ENCODE measurements at places on chromosomes 2 and 18.

DNA sequence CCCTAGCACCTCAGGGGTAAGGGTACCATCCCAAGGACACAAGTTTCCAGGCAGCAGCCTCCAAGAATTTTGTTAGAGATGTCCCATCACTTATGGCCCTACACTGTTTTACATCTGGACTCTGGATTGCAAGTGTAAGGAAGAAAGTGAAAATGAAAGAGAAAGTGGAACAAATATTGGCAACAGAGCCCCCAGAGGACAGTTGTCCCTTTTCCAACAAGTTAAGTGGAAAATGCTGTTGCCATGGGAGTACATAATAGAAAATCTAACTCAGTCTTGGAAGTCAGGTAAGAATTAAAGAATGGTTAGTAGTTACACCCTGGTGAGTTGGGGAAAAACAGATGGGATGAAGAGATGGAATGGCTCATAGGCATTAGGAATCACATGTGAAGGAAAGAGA is 50.6 kb downstream of the TTC21B start:
- DNase-seq: no peak

- DNase-seq: no peak
Measured at GRCh38 chr18:52971097-52971496, 631.1 kb downstream of the DCC start.

- DNase-seq: no peak
Measured at GRCh38 chr18:31149351-31149750, 13.3 kb downstream of the DSC1 start.

GRCh38 chr2:159133797-159134196 is 152.7 kb downstream of the WDSUB1 start:
- no peak for DNase-seq

- no peak for DNase-seq
Measured at GRCh38 chr2:229930656-229931055, 8.4 kb downstream of the FBXO36 start.

GRCh38 chr2:60364491-60364890 is 189.0 kb downstream of the BCL11A start:
- no peak for DNase-seq

GRCh38 chr2:15766911-15767597 is 173.3 kb upstream of the MYCN start:
- no peak for DNase-seq

DNA sequence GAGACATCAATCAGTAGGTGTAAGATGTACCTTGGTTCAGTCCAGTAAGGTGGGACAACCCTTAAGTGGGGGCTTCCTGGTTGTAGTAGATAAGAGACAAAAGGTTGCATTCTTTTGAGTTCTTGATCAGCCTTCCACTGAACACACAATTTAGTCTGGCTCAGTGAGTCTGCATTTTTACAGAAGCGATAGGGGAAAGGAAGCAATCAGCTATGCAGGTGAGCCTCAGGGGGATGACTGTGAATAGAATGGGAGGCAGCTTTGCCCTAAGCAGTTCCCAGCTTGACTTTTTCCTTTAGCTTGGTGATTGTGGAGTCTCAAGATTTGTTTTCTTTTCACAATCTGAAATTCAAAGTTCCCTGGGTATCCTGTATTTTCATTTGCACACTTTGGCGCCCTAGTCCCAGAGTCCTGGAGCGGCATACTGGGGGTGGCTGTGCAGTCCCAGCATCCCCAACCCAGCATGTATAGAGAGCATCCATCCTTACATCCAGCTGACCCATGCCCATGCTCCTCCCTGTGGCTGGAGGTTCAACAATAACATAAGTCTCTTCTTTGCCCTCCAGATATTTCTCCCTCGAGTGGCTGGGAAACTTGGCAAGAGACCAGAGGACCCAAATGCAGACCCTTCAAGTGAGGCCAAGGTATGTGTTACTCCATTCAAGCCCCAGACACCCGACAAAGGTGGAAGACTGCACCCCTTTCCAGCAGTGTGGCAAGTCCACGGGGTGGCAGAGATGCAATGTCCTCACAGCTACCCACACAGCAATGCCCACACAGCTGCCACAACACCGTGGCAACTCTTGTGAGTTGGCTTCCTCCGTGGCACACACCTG is 20.1 kb upstream of the PRLH start:
- DNase-seq: no peak

DNA sequence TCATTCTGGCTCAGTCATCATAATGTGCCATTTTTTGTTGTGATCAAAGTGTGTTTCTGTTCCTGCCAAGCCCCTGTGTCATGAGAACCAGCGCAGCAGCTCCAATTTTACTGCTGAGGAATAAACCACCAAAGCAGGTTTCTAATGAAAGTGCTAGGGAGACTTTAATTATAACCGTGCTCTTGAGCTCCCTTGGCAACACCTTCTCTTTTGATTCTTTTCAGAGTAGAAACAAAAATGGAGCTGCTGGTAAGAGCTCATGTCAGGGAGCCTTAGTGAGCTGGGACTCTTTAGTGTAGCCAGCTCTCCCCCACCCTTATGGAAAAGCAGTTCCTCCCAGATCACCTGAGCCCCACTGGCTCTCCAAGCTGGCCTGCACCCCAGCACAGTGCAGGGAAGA is 74.3 kb downstream of the LYPD1 start:
- DNase-seq: no peak

GRCh38 chr2:130363479-130363878 is 7.6 kb downstream of the PTPN18 start:
- DNase-seq: no peak

GRCh38 chr18:75785206-75785605 is 357.7 kb upstream of the SMIM21 start:
- no peak for DNase-seq

DNA sequence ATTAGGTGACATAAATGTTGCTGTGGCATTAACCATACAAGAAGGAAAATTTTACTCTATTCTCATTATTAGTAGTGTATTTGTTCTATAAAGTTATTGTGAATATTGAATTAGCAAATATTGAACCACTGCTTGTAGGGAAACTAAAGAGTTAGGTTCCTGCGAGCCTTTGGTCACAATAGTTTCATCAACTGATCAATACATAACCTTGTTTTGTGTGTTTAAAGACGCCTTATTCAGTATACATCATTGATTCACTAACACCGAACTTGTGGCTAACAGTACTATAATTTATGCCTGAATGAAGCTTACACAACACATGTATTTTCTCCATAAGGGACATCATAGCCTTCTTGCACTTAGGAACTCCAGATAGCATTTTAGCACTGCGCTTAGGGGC is 36.9 kb downstream of the VPS54 start:
- no peak for DNase-seq

GRCh38 chr2:108534584-108535356 is 500 bp downstream of the LIMS1 start:
- no peak for DNase-seq

DNA sequence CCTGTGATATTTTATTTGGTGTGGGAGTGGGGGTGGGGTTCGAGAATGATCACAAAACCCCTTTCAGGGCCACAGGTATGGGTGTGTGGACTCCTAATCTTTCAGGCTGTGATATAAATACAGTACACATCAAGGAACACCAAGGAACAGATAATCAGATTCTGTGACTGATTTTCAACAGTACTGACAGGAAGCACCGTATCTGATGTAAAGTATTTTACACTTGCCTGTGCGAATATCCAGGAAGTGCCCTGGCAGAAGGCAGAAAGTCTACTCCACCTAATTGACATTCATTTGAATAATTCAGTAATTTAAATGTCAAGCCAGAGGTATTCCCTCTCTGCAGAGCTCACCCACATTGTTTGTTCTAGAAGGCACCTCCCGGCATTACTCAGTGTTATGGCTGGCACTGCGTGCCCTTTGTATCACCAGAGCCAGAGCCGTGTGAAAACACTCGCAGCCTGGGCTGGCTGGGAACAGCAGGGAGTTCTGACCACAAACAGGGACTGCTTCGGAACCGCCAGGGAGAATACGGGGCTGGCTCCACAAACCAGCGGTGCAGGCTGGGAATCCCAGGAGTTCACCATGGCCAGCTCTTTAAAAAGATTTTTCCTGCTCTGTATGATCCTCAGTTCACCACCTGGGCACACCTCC is 91.8 kb downstream of the ACVR1 start:
- no peak for DNase-seq

DNA sequence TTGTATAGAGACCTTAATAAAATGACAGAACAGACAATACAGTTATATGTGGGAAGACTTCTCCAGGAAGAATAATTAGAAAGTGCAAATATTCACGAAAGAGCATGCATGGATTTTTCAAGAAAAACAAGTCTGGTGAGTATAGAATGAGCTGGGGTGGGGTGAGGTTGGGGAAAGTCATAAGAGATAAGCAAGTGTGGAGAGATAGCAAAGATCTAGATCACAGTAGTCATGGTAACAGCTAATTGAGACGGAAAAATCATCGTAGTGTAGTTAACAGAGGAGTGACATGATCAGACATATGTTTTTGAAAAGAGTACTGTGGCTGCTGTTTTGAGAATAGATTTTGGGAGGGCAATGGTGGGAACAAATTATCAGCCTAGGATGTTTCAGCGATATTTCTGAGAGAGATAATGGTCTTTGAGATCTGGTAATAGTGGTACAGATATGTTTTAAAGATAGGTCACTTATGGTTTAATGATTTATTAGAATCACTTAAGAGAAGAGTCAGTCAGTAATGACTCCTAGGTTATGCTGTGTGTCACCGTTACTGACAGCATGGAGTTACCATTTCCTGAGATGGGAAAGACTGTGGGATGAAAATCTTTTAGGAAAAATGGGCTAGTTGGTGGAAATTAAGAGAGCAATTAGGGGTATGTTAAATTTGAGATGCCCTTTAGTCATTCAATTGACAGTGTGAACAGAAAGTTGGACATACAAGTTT is 248.5 kb upstream of the SLC8A1 start:
- DNase-seq: no peak

DNA sequence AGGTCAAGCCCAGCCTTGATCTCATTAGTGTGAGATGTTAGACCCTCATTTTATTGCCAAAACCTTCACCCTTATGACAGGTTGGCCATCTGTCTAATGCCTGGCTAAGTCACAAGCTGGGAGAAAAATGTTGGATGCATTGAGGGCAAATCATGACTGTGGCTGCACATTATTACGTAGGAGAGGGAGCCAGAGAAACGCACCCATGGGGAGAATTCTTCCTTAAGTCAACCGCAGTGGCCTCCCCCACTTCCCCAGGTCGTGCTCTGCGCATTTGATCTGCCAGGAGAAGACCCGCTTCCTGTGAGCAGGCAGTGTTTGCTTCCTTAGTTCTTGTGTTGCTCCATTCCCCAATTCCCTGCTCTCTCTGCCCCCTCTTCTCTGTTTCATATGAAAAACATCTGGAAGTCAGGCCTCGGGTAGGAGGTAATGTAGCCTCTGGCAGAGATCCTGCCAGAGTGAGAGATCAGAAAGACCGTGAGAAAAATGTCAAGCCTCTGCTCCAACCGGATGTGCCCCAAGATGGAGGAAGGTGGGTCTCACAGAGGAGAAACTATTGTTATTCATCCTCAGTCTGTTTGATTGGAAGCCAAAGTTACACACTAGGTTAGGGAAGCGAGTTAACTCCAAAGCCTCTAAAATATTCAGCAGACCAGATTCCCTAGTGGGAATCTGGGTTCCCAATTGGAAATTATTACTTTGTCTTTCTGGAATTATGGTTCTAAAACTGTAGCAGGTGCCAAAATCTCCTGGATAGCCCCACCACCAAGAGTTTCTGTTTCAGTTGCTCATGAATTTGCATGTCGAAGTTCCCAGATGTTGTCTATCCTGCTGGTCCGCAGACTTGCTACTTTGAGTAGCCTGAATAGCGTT is 144.3 kb upstream of the PELI1 start:
- no peak for DNase-seq

GRCh38 chr2:223264541-223265193 is 212.7 kb downstream of the KCNE4 start:
- no peak for DNase-seq

- DNase-seq: peak; percentile 24
Measured at GRCh38 chr2:168751104-168751740, 51.2 kb upstream of the NOSTRIN start.

- DNase-seq: no peak
Measured at GRCh38 chr2:71892896-71893295, 254.8 kb downstream of the CYP26B1 start.

DNA sequence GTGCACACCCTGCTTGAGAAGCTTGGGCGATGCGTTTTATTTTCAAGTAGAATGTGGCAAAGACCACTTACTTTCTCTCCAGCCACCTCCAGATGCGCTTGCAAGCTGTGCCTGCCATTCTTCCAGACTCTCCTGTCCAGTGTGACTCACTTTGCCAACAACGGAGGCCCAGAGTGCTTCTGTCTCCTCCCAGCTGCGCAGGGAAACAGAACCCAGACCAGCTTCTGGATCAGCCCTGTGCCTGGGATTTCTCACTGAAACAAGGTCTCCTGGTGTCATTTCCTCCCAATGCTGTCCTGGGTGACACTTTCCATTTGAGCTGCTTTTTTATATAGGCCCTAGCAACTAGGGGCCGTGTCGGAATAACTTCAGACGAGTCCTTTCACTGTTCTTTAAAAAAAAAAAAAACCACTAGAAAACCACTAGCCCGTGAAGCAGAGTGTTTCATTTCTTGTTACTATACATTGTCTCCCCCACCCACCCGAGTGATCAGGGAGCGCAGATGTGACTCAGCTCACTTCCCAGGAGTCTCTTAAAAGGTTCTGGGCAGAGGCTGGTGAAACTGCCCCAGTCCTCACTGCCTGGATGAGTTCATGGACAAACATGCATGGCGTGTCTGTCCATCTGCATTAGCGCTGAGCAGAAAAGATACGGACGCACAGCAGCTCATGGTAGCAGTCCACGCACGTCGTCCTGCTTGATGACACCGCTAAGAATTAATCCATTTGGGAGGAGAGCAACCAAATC is 25.3 kb upstream of the RPL31 start:
- peak; percentile 79 for DNase-seq

- DNase-seq: no peak
Measured at GRCh38 chr2:41963661-41964525, 83.9 kb upstream of the PKDCC start.

GRCh38 chr18:9965711-9966624 is 52.2 kb downstream of the VAPA start:
- no peak for DNase-seq

DNA sequence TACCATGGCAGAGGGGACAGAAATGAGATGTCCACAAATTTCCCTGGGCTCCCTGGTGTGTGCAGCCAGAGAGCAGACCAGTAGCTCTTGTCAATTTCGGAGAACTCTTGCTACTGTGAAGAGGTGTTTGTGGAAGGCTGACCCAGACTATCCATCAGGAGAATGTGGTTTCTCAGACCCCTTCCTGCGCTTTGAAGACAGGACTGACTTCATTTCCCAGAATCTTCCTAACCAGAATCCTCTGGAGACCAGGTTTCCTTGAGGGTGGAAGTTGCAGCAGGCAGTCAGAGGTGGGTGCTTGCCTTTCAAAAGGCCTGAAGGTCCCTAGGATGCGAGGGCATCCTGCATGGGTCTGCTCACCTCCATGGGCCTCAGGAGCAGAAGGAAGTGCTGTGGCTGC is 121.9 kb downstream of the LAMA3 start:
- no peak for DNase-seq

DNA sequence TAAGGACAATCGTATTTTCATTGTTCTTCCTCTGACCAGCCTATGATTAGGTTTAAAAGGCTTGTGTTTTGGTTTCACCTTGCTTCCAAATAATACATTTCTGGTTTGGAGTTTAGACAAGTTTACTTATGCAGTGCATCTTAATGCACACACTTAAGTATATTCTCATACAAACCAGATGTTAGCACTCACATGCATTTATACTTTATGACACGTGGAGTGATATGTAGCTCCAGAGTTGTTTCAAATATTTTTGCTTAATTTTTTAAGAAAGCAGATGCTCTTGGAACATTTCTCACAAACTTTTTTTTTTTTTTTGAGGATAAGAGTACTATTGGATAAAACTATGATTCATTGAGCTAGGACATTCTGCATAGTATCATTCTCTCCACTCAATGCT is 109.9 kb downstream of the PDE1A start:
- no peak for DNase-seq

- DNase-seq: no peak
Measured at GRCh38 chr18:45839414-45840395, 14.2 kb downstream of the SIGLEC15 start.

Measured in GM13976 (cell line).